ENCODE measurements at places on chromosomes 3 and 15.
A peak's percentile ranks its signal among the peaks of the same experiment; 100 is the strongest.

- no peak for DNase-seq
Observed at GRCh38 chr3:112546216-112546759, 15.5 kb downstream of the ATG3 start.

- no peak for DNase-seq
Observed at GRCh38 chr15:54567408-54568035, 589.3 kb downstream of the UNC13C start.

DNA sequence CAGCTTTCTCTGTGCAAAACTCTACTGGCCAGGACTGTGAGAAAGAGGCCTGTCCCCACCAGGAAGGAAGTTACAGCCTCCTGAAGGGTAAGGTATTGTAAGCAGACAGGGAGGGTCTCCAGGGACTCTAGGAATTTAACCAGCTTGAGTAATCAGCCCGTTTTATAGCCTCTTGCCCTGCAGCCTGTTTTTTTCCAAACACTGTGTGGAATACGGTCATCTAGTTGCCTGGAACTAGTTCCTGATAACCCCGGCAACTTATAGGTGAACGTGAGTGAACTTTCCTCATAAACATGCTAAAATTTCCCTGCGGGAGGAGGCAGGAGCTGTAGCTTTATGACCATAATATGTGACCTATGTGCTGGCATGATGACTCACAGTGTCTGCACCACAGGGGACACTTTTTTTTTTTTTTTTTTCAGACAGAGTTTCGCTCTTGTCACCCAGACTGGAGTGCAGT, 60.1 kb upstream of the DAZL start:
- no peak for DNase-seq

DNA sequence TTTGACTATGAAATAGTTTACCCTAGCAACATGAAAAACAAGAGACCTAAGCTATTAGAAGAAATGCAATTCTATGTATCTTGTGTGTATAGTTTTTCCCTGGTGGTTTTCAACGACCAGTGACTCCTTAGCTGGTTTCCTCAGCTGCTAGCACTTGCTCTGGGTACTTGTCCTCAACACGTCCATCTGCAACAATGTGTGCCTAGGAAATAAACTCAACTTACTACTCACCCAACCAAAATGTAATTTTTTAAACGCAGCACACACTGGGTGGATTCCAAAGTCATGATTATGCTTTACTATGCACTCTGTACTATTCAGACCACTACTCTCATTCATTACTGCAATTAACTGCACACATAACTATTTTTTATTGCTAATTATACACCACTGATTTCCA, 31.0 kb downstream of the CPA3 start:
- no peak for DNase-seq

DNA sequence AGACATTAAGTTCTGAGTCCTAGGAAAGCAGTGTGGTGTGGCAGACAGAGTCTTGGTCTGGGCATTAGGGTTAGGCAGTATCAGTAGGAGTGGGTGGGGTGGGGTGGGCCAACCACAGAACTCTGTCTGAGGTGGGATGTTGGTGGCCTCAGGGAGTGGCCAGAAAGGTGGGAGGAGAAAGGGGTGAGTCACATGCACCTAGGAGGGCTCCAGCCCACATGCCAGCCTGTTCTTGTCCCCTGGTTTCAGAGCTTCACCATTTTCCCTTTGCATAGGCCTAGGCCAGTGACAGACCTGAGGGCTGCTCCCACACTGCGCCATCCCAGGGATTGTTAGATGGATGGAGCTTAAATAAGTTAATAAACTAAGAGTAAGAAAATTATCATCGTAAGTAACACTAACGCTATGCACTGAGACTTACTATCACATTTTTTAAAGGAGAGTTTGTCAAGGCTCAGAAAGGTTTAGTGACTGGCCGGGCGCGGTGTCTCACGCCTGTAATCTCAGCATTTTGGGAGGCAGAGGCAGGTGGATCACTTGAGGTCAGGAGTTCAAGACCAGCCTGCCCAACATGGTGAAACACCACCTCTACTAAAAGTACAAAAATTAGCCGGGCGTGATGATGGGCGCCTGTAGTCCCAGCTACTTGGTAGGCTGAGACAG, 33.8 kb downstream of the DNASE1L3 start:
- DNase-seq = no peak

DNA sequence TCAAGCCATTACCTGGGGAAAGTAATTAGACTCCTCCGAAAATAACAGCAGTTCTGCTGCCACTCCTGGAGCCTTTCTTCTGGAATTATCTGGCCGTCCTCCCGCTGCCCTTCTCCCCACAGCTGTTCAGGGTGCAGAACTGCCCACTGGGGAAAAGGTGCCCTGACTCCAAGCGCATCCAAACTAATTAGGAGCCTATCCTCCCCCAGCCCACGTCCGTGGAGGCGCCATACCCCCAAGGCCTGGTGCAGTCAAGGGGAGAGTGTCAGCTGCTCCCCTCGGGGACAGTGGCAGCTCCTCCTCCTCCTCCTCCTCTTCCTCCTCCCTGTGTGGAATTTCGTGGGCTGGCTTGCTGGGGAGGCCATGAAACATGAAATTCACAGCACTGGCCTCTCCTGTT, 177.2 kb downstream of the XXYLT1 start:
- DNase-seq = no peak

DNA sequence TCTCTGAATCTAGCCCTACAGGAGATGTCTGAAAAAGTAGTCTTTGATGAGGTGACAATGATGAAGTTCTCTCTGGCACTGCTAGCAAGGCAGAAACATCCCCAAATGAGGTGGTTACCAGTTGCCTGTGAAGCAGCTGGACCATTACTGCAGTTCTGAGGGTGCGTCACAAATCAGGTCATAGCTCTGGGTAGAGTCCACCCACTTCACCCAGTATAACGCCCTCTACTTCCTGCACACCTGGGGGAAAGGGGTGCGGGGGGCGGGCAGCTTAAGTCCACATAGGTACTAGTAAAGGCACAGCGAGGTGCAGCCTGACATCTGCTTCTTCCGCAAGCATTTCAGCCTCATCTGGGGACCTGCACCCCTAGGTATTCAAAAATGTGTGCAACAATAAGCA, 13.4 kb upstream of the SATB1 start:
- DNase-seq = no peak

DNA sequence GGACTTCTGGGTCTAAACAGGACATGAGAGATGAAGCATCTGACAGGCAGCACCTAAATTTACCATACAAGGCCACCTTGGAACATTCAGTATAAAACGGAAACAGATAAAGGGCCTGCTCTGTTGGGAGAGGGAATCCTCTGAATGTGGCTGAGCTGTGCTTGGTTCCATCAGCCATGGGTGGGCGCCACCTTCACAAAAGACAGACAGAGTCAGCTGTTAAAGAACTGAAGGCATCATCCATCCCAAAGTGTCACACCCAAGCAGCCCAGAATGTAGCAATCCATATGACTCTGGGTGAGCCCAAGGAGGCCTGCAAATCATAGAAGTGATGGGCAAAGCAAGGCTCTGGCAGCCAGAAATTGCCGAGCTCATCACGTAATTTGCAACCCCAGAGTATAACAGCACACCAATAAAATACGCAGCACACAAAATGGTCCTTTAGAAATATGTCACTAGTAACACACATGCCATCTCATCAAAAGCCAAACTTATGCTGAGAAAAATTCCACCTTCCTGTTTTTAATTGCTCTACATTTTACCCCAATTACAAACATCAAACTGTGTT, 24.8 kb upstream of the RBP1 start:
- DNase-seq = no peak

GRCh38 chr3:148042663-148043445, 633.7 kb downstream of the ZIC1 start:
- DNase-seq = no peak

DNA sequence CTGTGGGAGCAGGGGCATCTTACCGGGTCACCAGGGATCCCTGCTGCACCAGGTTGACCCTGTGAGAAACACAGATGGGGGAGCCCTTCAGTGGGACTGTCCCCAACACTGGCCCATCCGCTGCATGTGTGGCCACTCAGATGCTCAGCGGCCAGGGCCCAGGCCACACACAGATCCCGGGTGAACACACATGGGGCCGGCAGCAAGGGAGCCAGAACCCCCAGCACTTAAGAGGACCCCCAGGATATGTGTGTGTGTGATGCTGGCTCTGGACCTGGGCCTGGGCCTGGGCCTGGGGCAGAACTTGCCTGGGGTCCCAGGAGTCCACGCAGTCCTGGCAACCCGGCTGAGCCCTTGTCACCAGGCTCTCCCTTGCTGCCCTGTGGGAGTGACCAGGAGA, 4.9 kb upstream of the UCN2 start:
- no peak for DNase-seq

GRCh38 chr15:100762913-100763834, 116.5 kb upstream of the ALDH1A3 start:
- DNase-seq = no peak

DNA sequence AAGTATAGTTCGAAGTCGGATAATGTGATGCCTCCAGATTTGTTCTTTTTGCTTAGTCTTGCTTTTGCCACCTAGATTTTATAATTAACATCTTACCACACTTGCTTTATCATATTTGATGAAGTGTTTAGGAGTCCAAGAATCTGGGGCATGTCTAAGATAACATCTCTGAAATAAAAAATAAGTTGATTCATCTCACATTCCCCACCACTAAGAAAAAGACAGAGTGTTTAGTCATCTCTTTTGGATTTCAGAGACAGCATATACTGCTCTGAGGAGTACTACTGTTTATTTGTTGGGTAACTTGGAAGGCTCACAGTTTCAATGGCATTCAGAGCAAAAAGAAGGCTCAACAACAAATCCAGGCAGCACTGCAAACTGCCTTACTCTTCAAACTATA, 324.2 kb upstream of the ATP11B start:
- no peak for DNase-seq

- no peak for DNase-seq
Observed at GRCh38 chr3:179454887-179455286, 3.6 kb upstream of the GNB4 start.

DNA sequence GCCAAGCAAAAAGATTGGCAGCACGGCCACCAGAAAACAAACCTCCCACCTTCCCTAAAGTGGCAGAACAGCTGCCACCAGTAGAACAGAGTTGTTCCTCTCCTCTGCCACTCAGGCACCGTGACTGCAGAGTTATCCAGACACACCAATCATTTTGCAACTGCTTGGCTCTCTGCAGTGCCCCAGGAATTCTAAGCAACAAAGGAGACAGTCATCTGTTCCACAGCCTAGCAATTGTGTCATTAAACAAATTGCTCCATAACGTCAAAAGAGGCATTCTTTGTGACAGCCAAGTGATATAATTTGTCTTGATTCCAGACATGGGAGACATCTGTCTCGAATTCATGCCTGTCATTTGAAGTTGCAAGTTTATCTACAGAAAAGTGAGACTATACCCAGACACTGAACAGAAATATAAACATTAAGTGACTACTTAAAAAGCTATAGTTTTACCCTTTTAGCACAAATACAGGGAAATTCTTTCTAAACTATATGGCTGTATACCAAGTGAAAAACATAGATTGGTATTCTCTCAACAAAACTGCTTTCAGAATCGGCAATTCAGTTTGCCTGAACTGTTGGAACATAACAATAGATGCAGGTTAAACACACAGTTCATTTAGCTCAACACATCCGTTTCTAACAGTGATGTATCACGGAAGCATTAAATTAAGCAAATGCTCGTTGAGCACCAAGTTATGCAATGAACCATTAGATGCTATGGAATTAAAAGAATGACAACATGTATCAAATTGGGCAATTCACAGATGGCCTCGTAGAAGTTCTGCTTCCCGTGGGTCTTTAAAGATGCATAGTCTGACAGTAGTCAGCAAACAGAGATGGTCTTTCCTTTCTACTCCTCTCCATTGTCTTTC, 281.3 kb downstream of the FGF12 start:
- DNase-seq = peak; percentile 10

GRCh38 chr3:30622790-30623189, 16.4 kb downstream of the TGFBR2 start:
- no peak for DNase-seq

GRCh38 chr3:2061360-2061759, 37.3 kb upstream of the CNTN4 start:
- no peak for DNase-seq

DNA sequence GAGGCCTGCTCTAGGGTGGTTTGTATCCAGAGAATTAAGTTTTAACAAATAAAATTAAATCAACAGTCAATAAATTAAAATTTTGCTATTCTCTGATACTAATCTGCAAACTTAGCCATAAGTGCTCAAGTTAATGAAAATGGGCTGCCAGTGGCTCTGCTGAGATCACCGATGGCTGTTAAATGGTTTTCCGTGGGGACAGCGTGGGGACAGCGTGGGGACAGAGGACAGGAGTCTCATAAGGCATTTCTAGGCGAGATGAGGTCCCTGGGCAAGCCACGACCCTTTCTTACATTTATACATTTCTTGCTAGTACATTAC, 53.0 kb downstream of the SETMAR start:
- no peak for DNase-seq

Data from frontal cortex (tissue), 4 donors.